Small intestine (tissue), 16 donors: ENCODE measurements at places on chromosomes 5 and 9. TPM values are rescaled to one million over a fixed set of nuclear protein-coding genes. Genes with fewer than 3 reads are reported as not detected.

Gene TAF11L5
- polyA plus RNA-seq = not detected

Gene GLRA1
- polyA plus RNA-seq = not detected

Gene PRDM9
- polyA plus RNA-seq = not detected

Gene DPYSL3
- polyA plus RNA-seq = 11.6 TPM

Gene MACIR
- 51.9 TPM for polyA plus RNA-seq

Gene SLC6A19
- polyA plus RNA-seq = 199 TPM

Gene ANKRD31
- 0.22 TPM for polyA plus RNA-seq

- H3K36me3 ChIP-seq = no peaks in the 10 kb centered on the region
- H3K27me3 ChIP-seq = peaks cover 2% of the 10 kb centered on the region
- no peak overlapping the region for H3K27ac ChIP-seq
- peak; percentile 70 for DNase-seq
These were observed 12.1 kb upstream of the POC5 start for GRCh38 chr5:75729321-75729720.

- H3K4me1 ChIP-seq = no peaks in the 10 kb centered on the region
- no peak overlapping the region for H3K4me3 ChIP-seq
- no peaks in the 10 kb centered on the region for H3K27me3 ChIP-seq
- H3K27ac ChIP-seq = no peak overlapping the region
- DNase-seq = no peak
These were observed 190.3 kb downstream of the TMEM167A start for GRCh38 chr5:82886911-82887310.

- no peaks in the 10 kb centered on the region for H3K27me3 ChIP-seq
- H3K36me3 ChIP-seq = no peaks in the 10 kb centered on the region
- no peak for DNase-seq
These were observed 149.0 kb downstream of the INSYN2B start for GRCh38 chr5:169831331-169831730.

DNA sequence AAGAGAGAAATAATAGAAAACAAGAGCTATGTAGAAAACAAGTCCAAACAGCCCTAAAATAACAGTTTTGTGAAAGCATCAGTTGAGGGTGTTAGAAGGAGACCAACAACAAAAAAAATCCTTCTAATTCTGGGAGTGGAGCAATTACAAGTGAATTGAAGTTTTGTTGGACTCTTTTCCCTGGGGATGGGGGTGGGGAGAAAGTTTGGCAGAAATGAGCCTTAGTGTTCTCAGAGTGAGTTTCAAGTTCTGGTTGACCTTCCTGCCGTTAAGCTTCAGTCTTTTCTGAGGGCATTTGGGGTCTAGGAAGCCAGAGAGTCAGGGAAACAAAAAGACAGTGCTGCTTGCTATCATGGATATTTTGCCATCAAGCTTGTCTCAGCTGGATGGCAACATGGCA is 106.3 kb upstream of the TRIM32 start:
- H3K4me3 ChIP-seq = no peak overlapping the region
- no peak overlapping the region for H3K27ac ChIP-seq
- H3K27me3 ChIP-seq = no peaks in the 10 kb centered on the region
- no peaks in the 10 kb centered on the region for H3K36me3 ChIP-seq
- no peaks in the 10 kb centered on the region for H3K4me1 ChIP-seq
- DNase-seq = no peak

GRCh38 chr5:167819406-167819805 is 472.0 kb upstream of the WWC1 start:
- no peaks in the 10 kb centered on the region for H3K27me3 ChIP-seq
- H3K36me3 ChIP-seq = no peaks in the 10 kb centered on the region
- H3K4me3 ChIP-seq = no peak overlapping the region

DNA sequence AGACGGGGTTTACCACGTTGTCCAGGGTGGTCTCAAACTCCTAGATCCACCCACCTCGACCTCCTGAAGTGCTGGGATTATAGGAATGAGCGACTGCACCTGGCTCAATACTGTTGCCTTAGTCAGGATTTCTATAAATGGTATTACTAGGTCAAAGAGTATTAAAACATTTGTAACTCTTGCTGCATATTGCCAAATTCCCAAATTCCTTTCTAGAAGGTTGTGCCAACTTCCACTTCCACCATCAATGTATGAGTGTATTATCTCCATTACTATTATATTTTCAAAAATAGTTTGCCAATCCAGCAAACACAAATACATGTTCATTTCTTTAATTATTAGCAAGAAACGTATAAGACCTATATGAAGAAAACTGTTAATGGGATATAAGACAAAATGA is 10.6 kb downstream of the PTGR1 start:
- H3K4me1 ChIP-seq = peaks cover 7% of the 10 kb centered on the region
- peaks cover 6% of the 10 kb centered on the region for H3K36me3 ChIP-seq
- no peak overlapping the region for H3K4me3 ChIP-seq
- no peaks in the 10 kb centered on the region for H3K27me3 ChIP-seq

GRCh38 chr5:179381691-179382090 is 36.4 kb upstream of the ADAMTS2 start:
- H3K27me3 ChIP-seq = no peaks in the 10 kb centered on the region
- no peak for DNase-seq
- H3K36me3 ChIP-seq = no peaks in the 10 kb centered on the region
- H3K27ac ChIP-seq = no peak overlapping the region

- no peaks in the 10 kb centered on the region for H3K27me3 ChIP-seq
- no peaks in the 10 kb centered on the region for H3K36me3 ChIP-seq
- no peak for DNase-seq
- no peak overlapping the region for H3K27ac ChIP-seq
These were observed 217.2 kb downstream of the RFX3 start for GRCh38 chr9:3308609-3309008.

DNA sequence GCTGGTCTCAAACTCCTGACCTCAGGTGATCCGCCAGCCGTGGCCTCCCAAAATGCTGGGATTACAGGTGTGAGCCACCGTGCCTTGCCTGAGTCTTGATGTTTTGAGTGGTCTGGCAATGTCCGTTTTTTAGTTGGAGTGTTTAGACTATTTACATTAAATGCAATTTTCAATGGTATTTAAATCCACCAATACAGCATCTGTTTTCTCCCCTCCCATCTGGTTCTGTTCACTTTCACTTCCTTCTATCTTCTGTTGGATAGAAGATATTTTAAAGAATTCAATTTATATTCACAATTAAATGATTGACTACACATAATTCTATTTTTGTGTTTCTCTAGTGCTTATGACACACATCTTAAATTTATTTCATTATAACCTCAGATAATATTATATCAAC is 26.0 kb upstream of the PCAT7 start:
- H3K4me1 ChIP-seq = no peaks in the 10 kb centered on the region
- H3K27ac ChIP-seq = no peak overlapping the region
- H3K4me3 ChIP-seq = no peak overlapping the region
- no peak for DNase-seq

DNA sequence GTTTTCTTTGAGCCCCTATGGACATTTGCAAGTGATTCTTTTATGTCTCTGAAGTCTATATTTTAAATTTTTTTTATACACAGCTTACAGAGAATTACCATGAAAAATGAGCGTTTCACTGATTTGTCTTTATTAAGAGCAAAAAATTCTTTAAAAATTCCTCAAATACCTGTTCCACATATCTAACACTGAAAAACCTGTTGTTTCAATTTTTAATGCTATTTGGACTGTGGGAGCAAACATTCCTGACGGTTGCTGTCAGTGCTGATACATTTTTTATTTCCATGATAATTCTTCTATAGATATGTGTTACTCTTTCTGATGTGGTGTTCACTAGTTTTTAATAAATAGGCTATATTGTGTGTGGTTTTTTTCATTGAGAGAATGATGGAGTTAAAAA is 199.8 kb downstream of the GDNF start:
- H3K27me3 ChIP-seq = no peaks in the 10 kb centered on the region
- no peak overlapping the region for H3K4me3 ChIP-seq
- no peaks in the 10 kb centered on the region for H3K36me3 ChIP-seq

GRCh38 chr5:142906863-142907671 is 136.9 kb downstream of the ARHGAP26 start:
- no peaks in the 10 kb centered on the region for H3K27me3 ChIP-seq
- no peak overlapping the region for H3K4me3 ChIP-seq
- H3K27ac ChIP-seq = no peak overlapping the region
- peaks cover 23% of the 10 kb centered on the region for H3K36me3 ChIP-seq

GRCh38 chr5:116359592-116359991 is 215.0 kb downstream of the SEMA6A start:
- DNase-seq = no peak
- no peak overlapping the region for H3K4me3 ChIP-seq
- H3K27ac ChIP-seq = no peak overlapping the region
- no peaks in the 10 kb centered on the region for H3K36me3 ChIP-seq
- H3K27me3 ChIP-seq = no peaks in the 10 kb centered on the region
- H3K4me1 ChIP-seq = no peaks in the 10 kb centered on the region

- no peaks in the 10 kb centered on the region for H3K36me3 ChIP-seq
- H3K4me1 ChIP-seq = no peaks in the 10 kb centered on the region
- no peak for DNase-seq
- no peak overlapping the region for H3K27ac ChIP-seq
- no peak overlapping the region for H3K4me3 ChIP-seq
These were observed 13.2 kb upstream of the HSPB3 start for GRCh38 chr5:54442271-54442670.
